ENCODE measurements at places on chromosomes 3 and 15. TPM values are rescaled to one million over a fixed set of nuclear protein-coding genes. Genes with fewer than 3 reads are reported as not detected.

DNA sequence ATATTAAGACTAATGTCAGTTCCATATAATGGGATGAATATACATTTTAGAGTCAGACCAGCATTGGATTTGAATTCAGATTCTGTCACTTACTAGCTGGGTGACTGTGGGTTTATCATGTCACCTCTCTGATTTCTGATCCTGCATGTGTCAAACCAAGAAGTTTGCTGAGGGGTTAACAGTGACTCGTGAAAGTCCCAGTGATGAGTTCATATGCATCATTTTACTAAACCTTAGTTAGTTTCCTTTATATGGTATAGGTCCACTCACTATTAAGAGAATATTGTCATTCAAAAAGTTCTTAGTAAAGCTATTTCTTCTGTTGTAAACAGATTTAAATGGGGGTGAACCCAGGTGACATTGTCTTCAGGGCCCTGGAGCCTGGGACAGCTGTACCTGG lies 102.3 kb downstream of the ZNF621 start:
- no peaks in the 10 kb centered on the region for H3K36me3 ChIP-seq
- no peak overlapping the region for H3K27ac ChIP-seq
- H3K4me1 ChIP-seq, result no peaks in the 10 kb centered on the region
- no peak overlapping the region for H3K4me3 ChIP-seq
- H3K27me3 ChIP-seq, result no peaks in the 10 kb centered on the region
- DNase-seq, result no peak

Gene CCDC9B
- total RNA-seq, result 22.0 TPM

DNA sequence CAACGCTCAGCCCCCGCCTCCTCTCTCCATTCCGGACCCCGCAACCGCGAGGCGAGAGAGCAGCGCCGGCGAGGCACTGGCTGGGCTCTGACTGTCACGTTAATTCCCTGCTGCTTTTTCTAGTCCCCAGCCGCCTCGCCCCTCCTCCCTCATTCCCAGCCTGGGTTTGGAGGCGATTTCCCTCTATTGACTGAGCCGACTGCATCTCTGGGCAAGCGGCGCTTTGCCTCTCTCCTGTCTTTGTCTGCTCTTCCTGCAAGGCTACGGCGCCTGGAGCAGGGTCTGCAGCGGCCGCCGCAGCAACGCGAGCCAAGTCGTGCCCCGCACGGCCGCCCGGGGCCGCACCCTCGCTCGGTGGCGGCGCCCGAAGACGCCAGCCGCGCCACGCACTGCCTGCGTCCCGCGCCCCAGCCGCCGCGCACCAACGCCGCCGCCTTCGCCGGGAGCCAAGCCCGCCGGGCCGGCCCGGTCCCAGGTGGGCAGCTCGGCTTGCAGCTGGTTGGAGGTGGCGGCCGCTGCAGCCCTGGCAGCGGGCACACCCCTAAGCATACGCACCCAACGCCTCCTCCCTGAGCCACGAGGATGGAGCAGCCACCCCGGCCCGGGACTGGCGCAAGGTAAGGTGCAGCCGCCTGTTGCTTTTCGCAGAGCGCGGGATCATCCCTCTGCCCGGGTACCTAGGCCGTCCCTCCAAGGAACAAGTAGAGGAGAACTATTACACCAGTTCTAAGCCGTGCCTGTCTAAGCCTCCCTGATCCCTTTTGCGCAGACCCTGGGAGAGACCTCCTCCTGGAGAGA lies at the start of gene LRRC3B:
Gene LRRC3B (plus strand): TSS at position 152 of the 798 bp plus-strand sequence. CDS start 86,901 bp downstream, outside the sequence.
- peak within 1 kb of the TSS; percentile 46 for H3K4me3 ChIP-seq
- no peak within 1 kb of the TSS for H3K27ac ChIP-seq
- DNase-seq, result no peak

Gene IGSF11
- 0.27 TPM for total RNA-seq

- no peaks in the 10 kb centered on the region for H3K27me3 ChIP-seq
- no peak overlapping the region for H3K4me3 ChIP-seq
- DNase-seq, result no peak
- no peaks in the 10 kb centered on the region for H3K4me1 ChIP-seq
- H3K36me3 ChIP-seq, result no peaks in the 10 kb centered on the region
- no peak overlapping the region for H3K27ac ChIP-seq
These were observed 230.1 kb upstream of the UBE2E1 start for GRCh38 chr3:23575697-23576096.

GRCh38 chr3:194592798-194593752 lies 40.1 kb downstream of the TMEM44 start:
- no peak overlapping the region for H3K4me3 ChIP-seq
- H3K4me1 ChIP-seq, result no peaks in the 10 kb centered on the region
- no peaks in the 10 kb centered on the region for H3K36me3 ChIP-seq
- no peaks in the 10 kb centered on the region for H3K27me3 ChIP-seq
- peak overlapping the region; percentile 37 for H3K27ac ChIP-seq
- no peak for DNase-seq

- no peaks in the 10 kb centered on the region for H3K4me1 ChIP-seq
- H3K27ac ChIP-seq, result peak overlapping the region; percentile 78
- H3K4me3 ChIP-seq, result peak overlapping the region; percentile 48
- H3K36me3 ChIP-seq, result no peaks in the 10 kb centered on the region
- no peaks in the 10 kb centered on the region for H3K27me3 ChIP-seq
These were observed 133.3 kb downstream of the TBC1D2B start for GRCh38 chr15:77944002-77944867.

Gene FILIP1L
- 38.2 TPM for total RNA-seq

- H3K27ac ChIP-seq, result peak overlapping the region; percentile 14
- no peak overlapping the region for H3K4me3 ChIP-seq
- no peaks in the 10 kb centered on the region for H3K27me3 ChIP-seq
- peaks cover 10% of the 10 kb centered on the region for H3K4me1 ChIP-seq
- no peak for DNase-seq
These were observed 239.5 kb upstream of the HES1 start for GRCh38 chr3:193896419-193896818.

DNA sequence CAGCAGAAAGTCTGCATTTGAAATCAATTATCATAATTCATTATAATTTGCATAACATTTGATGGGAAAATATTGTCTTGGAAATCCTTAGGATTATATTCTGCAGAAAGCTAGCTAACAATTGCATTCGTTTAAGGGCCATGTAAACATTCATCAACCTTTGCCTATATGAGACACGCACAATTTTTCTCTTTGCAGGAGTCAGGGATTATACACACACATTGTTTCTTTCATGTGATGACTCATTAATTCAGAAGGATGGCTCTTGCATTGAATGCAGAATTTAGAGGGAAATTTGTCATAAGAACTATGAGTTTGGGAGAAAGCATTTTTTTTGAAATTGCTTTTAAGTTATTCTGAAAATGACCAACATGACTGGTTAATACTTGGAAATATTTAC lies 844.7 kb downstream of the DIPK2A start:
- no peaks in the 10 kb centered on the region for H3K27me3 ChIP-seq
- H3K4me1 ChIP-seq, result no peaks in the 10 kb centered on the region
- H3K27ac ChIP-seq, result no peak overlapping the region
- no peak overlapping the region for H3K4me3 ChIP-seq

DNA sequence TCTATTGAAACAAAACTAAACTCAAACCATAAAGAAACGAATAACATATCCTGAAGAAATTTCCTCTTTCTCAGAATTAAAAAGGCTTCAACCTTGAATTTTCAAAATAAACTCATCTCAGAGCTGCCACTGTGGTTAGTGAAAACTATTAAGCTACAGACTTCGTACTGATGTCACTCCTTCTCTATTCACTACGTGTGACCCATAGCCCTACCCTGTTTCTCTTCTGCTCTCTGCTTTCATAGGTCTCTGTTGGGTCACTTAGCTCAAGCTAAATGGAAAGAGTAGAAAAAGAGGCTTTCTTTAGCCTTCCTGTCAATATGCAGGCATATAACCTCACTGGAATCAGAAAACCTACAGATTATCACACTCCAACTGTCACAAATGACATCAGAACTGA lies 126.6 kb upstream of the MME start:
- no peak overlapping the region for H3K27ac ChIP-seq
- no peak overlapping the region for H3K4me3 ChIP-seq
- DNase-seq, result no peak
- H3K4me1 ChIP-seq, result no peaks in the 10 kb centered on the region
- H3K36me3 ChIP-seq, result no peaks in the 10 kb centered on the region

- peak; percentile 30 for DNase-seq
- H3K4me1 ChIP-seq, result no peaks in the 10 kb centered on the region
- H3K4me3 ChIP-seq, result no peak overlapping the region
- no peak overlapping the region for H3K27ac ChIP-seq
- no peaks in the 10 kb centered on the region for H3K27me3 ChIP-seq
These were observed 106.3 kb downstream of the PLD1 start for GRCh38 chr3:171704002-171704401.

DNA sequence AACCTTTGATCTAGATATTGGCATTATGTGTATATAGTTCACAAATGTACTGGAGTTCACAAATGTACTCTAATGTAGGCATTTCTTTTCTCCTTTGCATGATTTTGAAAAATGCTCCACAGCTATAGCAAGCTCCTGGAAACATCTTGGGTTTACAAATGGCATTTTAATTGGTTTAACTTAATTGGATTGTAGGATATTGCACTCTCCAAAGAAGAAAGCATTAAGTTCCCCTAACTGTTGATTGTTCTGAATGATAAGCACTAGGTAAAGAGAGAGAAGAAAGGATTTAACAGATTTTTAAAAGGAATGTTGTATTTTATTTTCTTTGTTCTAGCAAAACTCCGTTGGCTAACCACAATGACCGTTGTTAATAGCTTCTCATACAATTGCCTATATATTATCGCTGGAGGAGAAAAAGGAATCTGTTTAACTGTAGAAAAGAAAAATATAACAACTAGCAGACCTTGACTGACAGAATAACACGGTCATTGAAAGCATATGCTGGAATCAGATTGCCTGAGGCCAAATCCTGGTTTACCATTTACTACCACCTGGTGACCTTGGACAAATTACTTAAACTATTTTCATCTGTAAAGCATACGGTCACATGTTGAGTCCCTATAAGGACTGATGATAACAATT lies 170.8 kb downstream of the PEX5L start:
- no peaks in the 10 kb centered on the region for H3K36me3 ChIP-seq
- H3K4me1 ChIP-seq, result no peaks in the 10 kb centered on the region
- no peaks in the 10 kb centered on the region for H3K27me3 ChIP-seq
- no peak for DNase-seq

DNA sequence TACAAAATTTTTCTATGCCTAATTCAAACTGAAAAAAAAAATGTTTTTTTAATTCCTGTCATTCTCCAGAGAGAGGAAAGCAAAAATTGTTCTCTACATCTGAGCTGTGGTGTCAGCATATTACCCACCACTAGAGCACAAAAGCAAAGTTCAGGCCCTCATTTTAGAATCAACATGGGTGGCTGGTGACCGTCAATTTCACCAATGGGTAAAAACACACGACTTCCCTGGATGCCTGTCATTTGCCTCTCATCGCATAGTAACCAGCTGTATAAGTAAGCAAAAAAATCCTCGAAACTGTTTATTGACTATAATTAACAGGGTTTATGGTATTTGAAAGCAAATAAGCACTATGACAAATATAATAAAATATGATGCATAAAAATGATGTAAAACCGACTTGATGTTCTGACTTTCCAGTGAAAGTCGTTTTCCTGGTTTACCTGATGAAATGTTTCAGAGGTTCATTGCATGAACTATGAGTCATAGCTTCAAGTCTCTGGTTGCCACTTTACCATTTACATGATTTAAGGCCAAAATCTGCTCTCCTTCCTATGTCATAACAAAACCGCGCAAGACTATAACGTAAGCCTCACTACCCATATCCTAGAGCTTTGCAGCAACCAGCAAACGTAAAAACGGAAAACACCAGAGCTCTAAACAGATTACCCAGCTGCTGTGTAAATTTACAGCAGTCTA lies 60.5 kb downstream of the THBS1 start:
- no peak overlapping the region for H3K4me3 ChIP-seq
- DNase-seq, result peak; percentile 54
- H3K4me1 ChIP-seq, result peaks cover 48% of the 10 kb centered on the region

DNA sequence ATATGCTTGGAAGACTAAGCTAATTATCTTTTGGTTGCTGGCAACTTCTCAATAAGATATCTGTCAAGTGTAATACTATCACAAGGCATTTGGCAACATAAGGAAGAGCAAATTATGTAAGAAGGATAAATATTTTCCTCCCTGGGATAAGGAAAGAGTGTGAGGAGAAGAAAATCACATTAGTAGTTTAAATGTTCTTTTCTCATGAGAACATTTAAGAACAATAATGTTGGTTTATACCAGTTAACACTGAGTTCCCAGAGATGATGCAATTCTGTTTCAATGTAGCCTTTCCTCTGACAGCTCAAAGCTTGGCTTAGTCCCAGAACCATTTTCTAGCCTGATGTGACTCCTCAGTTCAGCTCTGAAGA lies 66.1 kb upstream of the NPHP3 start:
- no peaks in the 10 kb centered on the region for H3K27me3 ChIP-seq
- no peak for DNase-seq
- no peak overlapping the region for H3K4me3 ChIP-seq
- H3K36me3 ChIP-seq, result no peaks in the 10 kb centered on the region
- H3K4me1 ChIP-seq, result no peaks in the 10 kb centered on the region
- no peak overlapping the region for H3K27ac ChIP-seq

- peaks cover 48% of the 10 kb centered on the region for H3K4me1 ChIP-seq
- H3K27ac ChIP-seq, result peak overlapping the region; percentile 94
- H3K27me3 ChIP-seq, result no peaks in the 10 kb centered on the region
These were observed 17.4 kb downstream of the CSPG4 start for GRCh38 chr15:75695220-75695619.

- H3K27me3 ChIP-seq, result peaks cover 19% of the 10 kb centered on the region
- no peak for DNase-seq
- H3K36me3 ChIP-seq, result no peaks in the 10 kb centered on the region
- H3K27ac ChIP-seq, result no peak overlapping the region
- H3K4me3 ChIP-seq, result no peak overlapping the region
- H3K4me1 ChIP-seq, result no peaks in the 10 kb centered on the region
These were observed 6.1 kb upstream of the GJD2 start for GRCh38 chr15:34760909-34761308.

DNA sequence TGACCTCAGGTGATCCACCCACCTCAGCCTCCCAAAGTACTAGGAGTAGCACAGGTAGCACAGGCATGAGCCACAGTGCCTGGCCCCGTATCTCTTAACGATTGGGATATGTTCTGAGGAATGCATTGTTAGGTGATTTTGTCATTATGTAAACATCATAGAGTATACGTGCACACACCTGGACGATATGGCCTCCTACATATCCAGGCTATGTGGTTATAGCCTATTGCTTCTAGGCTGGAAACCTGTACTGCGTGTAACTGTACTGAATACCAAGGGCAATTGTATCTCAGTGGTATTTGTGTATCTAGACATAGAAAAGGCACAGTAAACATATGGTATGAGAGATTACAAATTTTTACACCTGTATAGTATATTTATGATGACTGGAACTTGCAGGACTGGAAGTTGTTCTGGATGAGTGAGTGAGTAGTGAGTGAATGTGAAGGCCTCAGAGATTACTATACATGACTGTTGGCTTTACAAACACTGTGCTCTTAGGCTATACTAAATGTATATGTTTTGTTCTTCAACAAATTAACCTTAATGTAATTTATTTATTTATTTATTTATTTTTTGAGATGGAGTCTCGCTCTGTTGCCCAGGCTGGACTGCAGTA lies 120.7 kb downstream of the MBNL1 start:
- no peaks in the 10 kb centered on the region for H3K27me3 ChIP-seq
- H3K4me1 ChIP-seq, result peaks cover 37% of the 10 kb centered on the region

All from transverse colon (tissue), 4 donors.